Left lobe of liver (tissue), 2 donors: ENCODE measurements at places on chromosomes 4 and X.

DNA sequence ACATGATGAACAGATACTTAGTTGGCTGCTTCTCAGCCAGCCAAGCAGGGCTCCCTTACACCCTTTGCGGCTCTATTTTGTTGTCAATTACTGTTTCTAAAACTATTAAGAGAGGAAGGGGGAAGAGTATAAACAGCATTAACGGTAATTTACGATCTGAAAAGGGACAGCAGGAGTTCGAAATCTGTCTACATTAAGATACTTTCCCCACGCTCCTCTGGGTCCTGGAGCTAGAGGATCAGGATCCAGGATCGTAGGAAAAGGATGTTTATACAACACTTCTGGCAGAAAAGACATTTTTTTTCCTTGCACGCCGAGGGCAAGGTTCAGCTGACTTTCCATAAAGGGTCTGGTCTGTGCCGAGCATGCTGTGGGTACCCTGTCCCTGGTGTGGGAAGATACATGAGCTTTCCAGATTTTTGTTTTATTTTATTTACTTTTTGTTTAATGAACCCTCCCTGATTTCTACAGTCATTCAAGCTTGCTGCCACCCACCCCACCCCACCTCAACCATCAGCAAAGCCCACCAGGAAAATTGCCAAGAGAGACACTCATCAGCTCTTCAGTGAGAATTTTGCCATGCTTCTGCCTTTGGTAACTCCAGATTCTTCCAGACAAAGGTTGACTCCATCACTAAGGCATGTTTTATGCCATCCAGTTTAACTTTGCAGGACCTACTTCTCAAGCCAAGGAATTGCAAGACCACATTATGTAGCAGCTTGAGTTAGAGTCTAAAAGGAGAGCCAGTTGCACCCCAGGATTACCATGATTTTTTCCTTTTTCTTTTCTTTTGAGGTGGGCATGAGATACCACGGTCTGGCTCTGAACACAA lies 188.1 kb downstream of the QDPR start:
- no peak for DNase-seq

- DNase-seq, result no peak
Observed at GRCh38 chr4:86917212-86918039, 17.4 kb upstream of the AFF1 start.

- no peak for DNase-seq
Observed at GRCh38 chr4:74539044-74539790, 94.3 kb downstream of the AREG start.

GRCh38 chrX:129932821-129933321 lies 26.9 kb downstream of the UTP14A start:
- DNase-seq, result peak; percentile 45

DNA sequence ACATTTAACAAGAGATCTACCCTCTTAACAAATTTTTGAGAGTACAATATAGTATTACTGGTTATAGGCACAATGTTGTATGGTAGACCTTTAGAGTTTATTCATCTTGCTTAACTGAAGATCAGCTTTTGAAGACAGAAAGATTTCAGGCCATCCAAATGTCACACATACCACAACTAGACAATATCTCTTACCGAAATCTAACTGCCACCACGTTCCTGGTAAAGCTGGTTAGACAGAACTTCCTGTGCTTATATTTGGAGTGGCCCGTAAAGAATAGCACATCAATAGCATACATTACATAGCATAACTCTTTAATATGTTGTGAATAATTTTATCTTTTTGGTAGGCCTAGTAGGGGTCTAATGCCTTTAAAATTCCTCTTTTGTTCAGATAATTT lies 29.8 kb upstream of the ARHGEF6 start:
- DNase-seq, result no peak

DNA sequence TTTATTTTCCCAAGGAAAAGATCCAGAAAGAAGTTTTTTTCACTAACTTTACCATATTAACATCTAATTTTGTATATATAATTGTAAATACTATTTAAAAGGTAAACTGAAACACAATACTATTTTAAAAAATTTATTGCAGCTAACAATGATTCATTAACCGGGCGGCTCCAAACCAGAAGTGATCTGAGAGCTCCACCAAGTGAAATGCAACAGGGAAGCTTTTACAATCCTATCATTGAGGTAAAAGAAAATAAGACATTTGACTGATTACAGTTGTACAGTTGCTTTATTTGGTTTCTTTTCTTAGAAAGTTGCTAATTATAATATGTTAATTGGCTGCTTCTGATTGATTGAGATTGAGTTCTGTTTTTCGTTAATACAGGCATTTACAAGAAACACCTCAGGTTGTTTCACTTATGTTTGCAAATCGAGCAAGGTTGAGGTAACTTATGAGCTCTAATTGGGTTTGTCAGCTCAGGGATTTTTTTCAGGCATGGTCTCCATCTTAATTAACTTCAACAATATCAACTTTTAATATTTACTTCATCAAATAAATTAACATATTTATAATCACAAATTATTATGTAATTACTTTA lies 220.2 kb upstream of the UGT8 start:
- DNase-seq, result no peak
